D721Med (cell line): ENCODE measurements at places on chromosomes 11 and 22.

DNA sequence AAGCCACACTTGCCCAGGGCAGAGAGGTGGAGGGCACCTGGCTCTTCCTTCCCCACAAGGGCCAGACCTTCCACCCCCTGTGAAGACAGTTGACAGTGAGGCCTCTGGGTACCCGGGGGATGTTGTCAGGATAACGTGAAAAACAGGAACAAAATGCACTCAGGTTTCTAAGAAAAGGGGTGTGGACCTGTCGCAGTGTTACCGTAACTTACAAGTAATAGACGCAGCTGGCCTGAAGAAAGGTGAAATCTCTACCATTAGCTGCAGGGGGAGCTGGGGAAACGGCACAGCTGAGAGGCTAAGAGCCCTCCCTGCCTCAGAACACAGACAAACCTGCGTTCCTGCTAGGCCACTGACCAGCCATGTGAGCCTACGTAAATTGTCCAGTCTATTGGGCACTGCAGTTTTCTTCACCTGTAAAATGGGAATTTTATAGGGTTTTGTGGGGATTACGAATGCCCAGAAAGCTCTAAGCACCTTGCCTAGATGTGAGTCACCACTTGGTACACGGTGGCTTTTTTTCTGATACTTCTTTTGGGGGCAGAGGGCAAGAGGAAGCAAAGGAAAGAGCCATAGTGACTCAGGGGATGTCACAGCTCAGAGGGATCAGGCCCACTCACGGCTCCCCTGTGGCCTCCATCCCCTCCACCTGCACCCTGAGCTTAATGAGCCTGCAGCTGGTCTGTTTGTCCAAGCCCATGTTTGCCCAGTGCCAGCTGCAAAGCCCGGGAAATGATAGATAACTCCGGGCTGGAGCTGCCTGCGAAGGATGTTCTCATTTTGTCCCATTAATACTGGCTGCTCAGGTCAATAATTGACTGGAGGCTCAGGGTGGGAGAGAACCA lies 18.4 kb upstream of the CABP7 start:
- no peak for DNase-seq

DNA sequence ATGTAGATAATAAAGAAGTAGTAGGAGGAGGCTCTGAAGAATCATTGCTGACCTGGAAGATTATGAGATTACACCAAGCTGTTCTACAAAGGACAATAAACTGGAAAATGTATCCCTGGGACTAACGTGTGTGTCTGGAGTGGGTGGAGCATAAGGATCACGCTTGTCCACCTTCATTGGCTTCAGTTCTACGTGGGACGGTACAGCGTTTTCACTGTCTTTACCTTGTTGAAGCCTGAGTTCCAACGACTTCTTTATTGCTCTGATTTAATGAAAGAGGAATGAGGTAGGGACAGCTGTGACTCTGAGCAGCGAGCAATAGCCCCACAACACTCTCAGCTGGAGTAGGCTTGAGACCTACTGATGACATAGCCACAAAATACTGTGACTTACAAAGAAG lies 87.0 kb downstream of the ARHGAP42 start:
- DNase-seq: no peak

- DNase-seq: no peak
Measured at GRCh38 chr22:40120848-40121247, 56.9 kb upstream of the TNRC6B start.

DNA sequence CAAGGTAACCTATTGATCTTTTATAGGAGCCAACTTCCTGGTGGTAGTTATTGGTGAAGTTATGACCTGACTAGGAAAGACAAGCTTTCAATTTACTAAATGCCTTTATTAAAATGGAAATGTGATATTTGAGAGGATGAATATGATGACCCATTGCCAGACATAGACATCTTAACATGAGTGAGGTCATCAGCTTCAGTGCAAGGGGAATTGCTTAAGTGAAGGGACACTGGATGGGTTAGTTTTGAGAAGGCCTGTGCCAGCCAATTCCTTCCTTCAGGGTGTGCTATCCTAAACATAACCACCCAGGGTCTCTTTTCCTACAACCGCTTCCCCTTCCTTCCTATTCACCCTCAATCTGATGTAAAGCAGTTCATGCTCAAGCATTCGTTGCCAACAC lies 21.5 kb downstream of the NAV2 start:
- DNase-seq: no peak

- no peak for DNase-seq
Measured at GRCh38 chr11:12942157-12942556, 67.0 kb upstream of the RASSF10 start.

DNA sequence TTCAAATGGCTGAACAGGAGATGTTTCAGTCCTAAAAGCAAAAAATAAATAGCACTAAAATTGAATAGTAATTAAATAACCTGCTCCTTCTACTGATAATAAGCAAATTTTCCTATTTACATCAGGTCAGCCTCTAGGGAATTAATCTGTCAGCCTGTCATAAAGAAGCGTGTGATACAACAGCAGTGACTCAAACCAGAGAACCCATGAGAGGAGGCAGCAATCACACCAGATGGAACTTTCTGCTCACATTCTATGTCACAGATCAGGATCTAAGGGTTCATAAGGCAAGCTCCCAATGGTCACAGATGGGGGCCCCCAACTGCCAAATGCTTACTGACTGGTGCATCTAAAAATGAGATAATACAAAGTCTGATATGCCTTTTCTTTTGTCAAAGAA lies 41.1 kb downstream of the RBFOX2 start:
- no peak for DNase-seq

GRCh38 chr11:86660736-86661135 lies 11.7 kb downstream of the ME3 start:
- no peak for DNase-seq

DNA sequence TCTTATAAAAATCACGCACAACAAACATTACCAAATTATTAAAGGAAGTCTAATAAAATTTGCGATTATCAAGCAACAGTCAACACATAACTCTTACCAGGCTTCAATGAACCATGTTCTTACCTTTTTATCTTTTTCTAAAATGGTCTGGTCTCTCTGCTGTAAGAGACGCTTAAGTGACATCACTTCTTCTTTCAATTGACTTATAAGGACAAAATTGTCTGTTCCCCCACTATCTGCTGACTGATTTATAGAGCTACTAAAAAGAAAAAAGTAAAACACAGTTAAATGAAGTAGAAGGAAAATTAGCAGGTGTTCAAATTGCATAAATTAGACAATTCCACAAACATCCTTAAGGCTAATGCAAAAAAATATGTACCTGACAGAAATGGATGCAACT lies 10.9 kb downstream of the FAM76B start:
- no peak for DNase-seq

DNA sequence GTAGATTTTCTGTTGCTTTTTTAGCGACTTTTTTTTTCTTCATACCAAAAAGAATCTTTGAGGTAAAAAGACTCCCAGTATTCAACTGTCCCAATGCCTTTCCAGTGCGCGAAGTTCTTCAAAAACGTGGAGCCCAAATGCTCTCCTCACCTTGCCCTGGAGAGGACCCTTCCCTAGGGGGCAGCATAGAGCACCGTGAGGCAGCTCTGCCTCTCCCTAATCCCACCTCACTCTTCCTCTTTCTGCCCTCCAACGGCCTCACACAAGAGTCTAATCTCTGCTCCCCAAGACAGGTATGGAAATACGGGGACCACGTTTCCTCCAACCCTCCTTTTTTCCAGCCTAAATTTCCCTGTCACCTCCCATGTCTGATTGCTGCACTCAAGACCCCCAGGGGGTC lies 117.5 kb upstream of the ALX4 start:
- DNase-seq: no peak

GRCh38 chr11:118267486-118267885 lies 3.4 kb upstream of the MPZL2 start:
- DNase-seq: no peak

DNA sequence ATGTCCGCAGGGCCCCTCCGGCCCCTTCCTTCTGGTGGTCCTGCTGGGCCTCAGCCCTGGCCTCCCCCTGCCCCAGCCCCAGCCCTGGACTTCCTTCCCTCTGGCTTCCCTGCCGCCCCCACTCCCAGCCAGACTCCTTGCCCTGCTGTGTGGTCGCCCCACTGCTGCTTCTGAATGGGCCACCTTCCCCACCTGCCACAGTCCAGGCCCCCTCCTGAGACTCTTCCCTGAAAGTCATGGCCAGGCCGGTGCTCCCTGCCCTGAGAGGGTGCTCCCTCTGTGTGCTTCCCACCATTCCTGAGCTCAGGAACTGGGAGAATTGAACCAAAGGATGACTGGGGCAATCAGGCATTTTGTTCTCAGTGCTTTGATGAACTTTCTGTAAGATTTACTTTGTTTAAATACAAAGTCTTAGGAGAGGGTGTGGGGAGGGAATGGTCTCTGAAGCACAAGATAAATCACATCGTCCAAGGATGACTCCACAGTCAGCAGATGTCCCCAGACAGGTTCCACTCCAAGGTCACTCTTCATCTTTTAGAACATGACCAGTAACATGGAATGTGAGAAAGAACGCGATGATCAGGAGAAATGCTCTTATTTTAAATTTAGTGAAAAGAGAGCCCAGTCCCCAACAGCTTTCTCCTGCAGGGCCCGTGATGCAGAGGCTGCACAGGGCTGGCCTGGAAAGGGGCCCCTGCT lies 774 bp downstream of the APOBEC3D start:
- DNase-seq: no peak

DNA sequence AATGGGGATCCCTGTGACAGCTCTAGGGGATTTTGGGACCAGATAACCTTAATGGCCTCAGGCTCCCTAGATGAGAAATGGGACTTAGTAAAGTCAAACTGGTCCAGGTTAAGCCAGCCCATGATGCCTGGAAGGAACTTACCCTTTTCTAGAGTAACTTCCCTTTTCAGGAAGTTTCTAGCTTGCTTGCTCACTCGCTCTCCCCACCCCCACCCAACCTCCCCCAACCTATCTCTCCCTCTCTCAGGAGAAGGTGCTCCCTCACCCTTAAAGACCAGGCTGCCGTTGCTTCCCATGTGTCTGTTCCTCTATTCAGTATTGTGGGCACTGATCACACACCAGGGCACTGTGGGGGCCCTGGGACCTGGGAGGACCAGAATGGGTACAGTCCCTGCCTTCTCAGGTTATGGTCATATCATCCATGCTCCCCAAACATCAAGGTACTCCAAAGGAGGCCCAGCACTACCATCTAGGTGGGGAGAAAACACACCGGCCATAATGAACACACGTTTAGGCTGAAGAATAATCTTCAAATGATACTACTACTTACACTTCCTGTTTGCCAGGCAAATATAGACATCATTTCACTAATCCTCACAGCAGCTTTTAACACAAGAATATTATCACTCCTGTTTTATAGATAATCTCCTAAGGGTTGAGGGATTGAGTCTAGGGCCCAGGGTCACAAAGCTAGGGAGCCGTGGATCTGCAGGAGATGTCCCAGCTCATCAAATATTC lies 18.2 kb downstream of the KCNQ1OT1 start:
- DNase-seq: no peak

- DNase-seq: no peak
Measured at GRCh38 chr11:96393753-96394348, 4.0 kb downstream of the JRKL start.

GRCh38 chr11:2582946-2583604 lies 116.7 kb downstream of the KCNQ1OT1 start:
- no peak for DNase-seq

GRCh38 chr11:129012880-129013279 lies 70.2 kb upstream of the TP53AIP1 start:
- DNase-seq: no peak

- DNase-seq: no peak
Measured at GRCh38 chr22:20087319-20088262, 7.5 kb downstream of the DGCR8 start.

- no peak for DNase-seq
Measured at GRCh38 chr22:43188829-43189545, 2.1 kb upstream of the TTLL12 start.

- DNase-seq: no peak
Measured at GRCh38 chr11:36577859-36578258, 10.1 kb downstream of the RAG1 start.

DNA sequence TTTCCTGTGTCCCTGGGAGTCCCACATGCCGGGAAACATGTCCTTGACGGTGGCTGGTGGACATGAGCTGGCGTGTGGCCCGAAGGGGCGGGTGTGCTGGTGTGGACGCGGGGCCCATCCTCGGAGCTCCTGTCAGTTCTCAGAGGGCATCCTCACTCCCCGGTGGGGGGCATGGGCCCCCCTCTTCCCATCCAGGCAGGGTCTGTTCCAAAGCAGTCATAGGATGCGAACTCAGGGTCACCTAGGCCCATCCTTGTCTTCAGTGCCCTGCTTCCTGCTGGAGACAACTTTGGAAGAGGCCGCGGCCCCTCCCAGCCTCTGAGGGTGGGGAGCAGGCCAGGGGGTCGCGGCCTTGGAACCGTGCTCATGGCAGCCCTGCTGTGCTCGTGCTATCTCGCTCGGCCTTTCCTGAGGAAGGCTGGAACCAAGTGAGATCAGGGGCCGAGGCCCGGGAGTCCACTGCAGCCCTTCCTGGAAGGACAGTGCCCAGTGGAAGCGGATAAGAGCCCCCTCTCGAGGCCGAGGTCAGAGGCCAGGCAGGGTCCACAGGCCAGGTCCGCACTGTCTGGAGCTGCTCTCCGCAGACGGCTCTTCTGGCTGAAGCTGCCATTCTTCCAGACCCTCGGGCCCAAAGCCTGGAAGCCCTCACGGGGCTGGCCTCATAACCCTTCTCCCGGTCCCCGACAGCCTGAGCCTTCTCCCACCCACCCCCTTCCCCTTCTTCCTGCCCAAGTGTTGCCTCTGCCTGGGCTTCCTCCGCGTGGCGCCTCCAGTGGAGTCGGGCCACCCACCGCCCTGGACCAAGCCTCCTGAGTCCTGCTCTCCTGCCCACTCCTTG lies 8.7 kb downstream of the GRK2 start:
- no peak for DNase-seq

DNA sequence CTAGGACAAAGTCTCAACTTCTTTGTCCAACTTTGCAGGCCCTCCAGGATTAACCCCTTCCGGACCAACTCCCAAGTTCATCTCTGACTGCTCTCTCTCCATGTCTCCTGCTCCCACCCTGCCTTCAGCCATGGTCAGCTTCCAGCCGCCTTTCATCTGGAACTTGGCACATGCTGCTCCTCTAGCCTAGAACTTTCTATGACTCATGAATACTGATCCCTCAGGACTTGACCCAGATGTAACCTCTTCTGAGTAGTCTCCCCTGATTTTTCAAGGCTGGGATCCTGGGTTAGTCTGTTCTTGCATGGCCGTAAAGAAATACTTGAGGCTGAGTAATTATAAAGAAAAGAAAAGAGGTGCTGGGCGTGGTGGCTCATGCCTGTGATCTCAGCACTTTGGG lies 5.2 kb upstream of the SLC15A3 start:
- no peak for DNase-seq

DNA sequence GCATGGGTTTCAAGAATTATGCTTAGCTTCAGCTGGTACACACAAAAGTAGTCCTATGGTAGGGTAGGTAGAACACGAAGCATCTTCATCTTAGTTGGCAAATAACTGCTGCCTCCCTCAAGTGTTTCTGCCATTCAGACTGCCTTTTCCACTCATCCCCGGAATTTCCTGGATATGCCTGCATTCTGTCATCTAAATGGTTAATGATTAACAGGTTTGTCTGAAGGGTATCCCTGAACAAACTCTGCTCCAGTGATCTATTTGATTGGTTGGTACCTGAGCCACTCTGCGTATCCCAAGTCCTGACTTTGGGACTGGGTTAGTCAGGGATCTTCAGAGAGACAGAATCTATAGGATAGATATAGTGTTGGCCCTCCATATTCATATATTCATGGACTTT lies 272.3 kb upstream of the RAG2 start:
- DNase-seq: no peak

- no peak for DNase-seq
Measured at GRCh38 chr11:24781288-24781687, 284.4 kb downstream of the LUZP2 start.
